Activated CD8-positive, alpha-beta memory T cell treated with anti-CD3 and anti-CD28 coated beads for 4 hours (primary cell): ENCODE measurements at places on chromosomes 7 and 10.

- no peak for DNase-seq
Measured at GRCh38 chr10:77027576-77027975, 610.0 kb downstream of the KCNMA1 start.

DNA sequence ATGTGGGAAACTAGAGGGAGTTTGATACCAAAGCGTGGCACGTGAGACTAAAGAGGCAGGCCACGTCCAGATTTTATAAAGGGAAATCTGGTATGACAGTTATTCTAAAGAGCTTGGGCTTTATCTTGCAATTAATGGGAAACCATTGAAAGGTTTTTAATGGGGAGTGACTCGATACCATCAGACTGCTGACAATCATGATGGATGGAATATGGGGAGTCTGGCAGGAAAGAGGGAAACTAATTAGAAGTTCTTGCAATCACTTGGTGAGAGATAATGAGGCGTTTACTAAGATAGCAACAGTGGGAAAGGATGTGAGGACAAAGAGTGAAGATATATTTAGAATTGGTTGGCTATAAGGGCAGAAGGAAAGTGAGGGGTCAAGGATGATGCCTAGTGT lies 94.0 kb downstream of the MBL2 start:
- no peak for DNase-seq

DNA sequence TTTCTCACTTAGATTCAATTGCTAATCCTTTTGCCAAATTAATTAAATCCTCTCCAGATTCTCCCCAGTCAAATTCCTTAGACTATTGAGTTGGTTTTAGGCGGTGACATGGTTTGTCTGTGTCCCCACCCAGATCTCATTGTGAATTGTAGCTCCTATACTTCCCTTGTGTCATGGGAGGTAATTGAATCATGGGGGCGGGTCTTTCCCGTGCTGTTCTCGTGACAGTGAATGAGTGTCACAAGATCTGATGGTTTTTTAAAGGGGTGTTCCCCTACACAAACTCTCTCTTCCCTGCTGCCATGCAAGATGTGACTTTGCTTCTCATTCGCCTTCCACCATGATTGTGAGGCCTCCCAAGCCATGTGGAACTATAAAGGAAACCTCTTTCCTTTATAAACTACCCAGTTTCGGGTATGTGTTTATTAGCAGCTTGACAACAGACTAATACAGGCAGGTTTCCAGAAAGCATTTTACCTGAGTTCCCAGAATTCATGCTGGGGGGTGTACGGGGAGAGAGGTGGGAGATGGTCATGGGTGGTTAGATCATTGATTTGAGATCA lies 44.7 kb upstream of the GARS1 start:
- DNase-seq, result no peak

DNA sequence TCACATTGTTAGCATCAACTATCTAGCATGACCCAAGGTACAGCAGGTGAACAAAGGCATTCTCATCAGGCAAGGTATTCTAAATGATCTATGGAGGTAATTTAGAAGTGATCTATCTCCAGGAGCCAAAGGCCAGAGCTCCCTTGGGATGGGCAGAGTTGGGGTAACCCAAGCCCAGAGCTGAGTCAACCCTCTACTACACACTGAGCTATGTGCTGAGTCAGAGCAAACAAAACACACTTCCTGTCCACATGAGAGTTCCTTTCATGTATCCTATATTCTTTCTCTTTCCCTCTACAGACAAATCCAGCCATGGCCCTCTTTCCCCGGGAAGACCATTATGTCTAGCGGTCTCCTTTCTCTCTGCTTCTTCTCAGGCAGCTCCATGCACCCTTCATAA lies 68.2 kb upstream of the AGK start:
- no peak for DNase-seq

DNA sequence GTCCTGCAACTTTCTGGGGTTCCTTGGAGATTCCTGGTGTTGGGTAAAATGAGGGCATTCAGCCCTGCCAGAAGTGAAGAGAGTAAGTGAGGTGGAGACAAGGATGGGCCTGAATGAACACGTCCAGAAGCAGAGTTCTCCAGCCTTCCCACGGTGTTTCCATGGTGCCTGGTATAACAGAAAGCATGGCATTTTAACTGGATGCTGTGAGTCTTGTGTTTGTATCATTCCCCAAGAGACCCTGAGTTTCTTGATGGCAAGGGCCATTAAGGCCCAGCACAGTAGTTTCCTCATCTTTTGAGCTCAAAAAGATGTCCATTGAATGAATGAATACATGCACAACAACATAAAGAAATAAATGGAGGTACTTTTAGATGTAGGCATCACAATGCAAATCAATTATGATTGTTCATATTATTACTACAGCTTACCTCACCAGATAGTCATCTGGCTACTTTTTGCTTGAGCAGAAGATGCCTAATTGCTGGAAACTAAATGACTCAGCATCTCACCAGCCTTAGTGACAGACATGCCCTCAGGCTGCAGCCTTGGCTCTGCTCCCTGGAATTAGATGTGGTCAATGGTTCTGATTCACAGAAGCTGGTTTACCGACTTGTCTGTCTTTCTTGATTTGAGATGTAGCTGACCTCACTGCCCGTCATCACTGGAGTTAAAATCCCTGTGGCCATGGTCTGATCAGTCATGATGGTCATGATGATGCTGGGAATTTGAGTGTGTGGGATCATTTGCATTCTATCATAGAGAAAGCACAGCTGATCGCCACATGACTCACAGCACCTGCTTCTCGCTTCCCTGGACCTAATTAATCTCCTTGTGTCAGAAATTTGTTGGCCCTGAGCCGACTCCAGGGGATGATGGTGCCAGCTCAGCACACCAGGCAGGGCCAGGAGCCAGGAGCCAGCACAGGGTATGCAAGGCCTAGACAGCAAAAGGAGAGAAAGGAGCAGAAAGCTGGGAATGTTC lies 83.9 kb downstream of the CXCL12 start:
- DNase-seq, result no peak
